ENCODE measurements at places on chromosomes 4 and X.
A peak's percentile ranks its signal among the peaks of the same experiment; 100 is the strongest.

- DNase-seq = no peak
Observed at GRCh38 chrX:1809581-1809980, 194.7 kb downstream of the ASMT start.

GRCh38 chrX:19382555-19383145, 38.9 kb downstream of the PDHA1 start:
- DNase-seq = peak; percentile 24

DNA sequence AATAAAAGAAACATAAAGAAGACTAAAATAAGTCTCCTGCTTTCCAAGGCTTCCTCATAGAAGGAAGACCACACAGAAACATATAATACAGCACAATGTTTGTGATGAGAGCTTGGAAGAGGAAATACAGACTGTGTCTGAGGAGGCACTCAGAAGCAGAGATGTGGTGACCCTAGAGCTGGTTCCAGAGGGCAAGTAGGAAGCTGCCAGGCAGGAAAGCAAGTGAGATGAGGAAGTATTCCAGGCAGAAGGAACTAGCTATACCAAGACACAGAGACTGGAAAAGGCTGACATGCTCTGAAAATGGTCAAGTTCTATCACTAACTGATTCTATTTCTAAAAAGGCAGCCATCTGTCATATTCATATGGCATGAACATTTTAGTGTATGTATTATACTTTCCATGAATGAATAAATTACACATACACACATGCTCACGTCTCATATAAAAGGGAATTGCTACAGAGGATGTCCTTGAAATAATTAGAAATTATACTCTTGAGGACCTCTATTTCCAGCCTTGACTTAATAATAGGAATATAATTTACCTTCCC, 16.6 kb upstream of the HSFX2 start:
- no peak for DNase-seq

DNA sequence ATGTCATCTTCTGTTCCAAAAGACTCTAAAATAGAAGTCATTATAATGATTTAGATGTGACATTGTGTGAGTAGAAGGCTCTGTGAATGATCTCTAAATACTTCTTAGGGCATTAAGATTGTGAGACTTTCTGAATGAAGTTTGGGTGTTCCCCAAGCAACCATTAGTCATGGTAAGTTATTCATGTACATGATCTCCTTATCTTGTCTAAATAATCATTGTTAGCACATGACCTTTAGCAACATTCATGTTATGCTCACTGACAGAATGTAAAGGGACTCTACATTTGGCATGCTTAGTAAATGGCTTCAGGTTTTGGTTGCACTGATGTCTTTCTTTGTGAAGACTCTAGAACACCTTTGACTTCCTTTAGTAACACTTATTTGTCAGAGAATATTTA, 140.8 kb upstream of the AGA start:
- DNase-seq = no peak

All from T follicular helper cell (primary cell).